ENCODE measurements at places on chromosomes 3 and 15.

DNA sequence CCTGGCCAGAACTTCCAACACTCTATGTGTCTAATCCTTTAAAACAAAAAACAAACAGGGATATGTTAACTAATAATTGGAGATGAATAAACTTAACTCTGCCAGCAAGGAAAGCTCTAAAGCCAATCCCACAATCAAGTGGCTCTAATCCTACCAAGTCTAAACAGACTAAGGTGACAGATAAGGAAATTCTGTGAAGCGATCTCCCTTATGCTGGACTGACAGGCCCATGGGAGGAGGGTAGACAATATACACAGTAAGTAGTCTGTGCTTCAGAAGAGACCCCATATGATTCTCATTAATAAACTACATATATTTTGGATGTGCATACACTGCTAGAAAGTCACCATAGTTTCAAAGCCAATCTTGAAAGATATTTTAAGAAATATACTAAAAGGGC, 10.1 kb downstream of the VPS13C start:
- no peak for DNase-seq

DNA sequence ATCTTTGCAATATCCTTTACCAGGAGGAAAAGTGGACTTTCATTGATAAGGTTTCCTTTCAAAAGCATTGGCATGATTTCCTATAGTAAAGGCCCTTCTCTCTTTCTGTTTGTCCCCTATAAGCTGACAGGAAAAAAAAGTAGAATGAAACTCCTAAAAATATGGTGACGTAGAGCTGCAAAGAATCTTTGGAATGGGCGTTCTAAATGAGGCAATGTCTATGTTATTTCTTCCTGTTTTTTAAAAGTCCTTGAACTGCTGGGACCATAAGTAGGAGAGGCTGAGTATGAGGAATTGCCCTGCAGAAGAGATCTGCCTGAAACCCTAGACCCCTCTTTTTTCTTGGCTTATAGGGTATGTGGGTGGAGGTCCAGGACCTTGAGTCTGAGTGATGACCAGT, 17.2 kb downstream of the ST3GAL6 start:
- DNase-seq = no peak

DNA sequence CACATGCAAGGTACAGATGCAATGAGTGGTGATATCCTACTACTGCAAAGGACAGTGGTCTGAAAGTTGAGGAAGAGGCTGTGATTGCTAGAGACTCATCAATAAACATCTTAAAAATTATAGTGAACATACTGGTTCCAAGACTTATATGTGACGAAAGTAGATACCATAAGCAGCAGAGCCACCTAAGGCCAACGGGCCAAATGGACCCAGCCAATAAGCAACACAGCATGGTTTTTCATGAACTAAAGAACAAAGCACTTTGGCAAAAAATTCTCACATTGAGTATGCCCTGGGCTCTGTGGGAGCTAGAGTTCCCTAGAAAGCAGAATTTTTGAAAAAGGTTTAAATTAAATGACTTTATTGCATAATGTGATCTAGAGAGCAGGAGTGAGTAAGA, 272.1 kb downstream of the SI start:
- no peak for DNase-seq

DNA sequence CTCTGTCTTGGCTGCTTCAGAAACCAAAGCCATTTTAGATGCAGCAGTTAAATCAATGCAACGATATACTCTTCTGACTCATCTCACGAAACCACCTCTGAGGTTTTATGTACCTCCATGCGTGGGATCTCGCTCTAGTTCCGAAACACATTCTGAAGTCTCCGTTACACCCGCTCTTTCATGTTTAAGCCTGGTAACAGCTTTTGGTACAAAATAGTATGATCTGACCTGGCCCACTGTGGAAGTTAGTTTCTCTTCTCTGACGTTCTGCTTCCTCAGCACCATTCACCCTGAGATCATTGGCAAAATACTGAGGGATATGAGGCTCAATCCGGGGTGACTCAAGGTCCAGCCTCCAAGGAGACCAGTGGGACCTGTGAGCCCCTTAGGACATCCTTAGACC, 121.9 kb downstream of the TMEM266 start:
- no peak for DNase-seq

- DNase-seq = no peak
Observed at GRCh38 chr3:155747946-155748290, 3.0 kb upstream of the PLCH1 start.
